A549 treated with CORT108297 at 1 μM for 4 hours (cell line): ENCODE measurements at places on chromosomes 5 and 9. TPM values are rescaled to one million over a fixed set of nuclear protein-coding genes. Genes with fewer than 3 reads are reported as not detected.

Gene QRFP
- total RNA-seq: not detected in 5 replicates

Gene PTPRD
- 0.06 to 0.34 TPM (median 0.16 TPM) in 5 replicates for total RNA-seq

Gene INSL6
- not detected in 5 replicates for total RNA-seq

Gene GNE
- 11.3 to 15.3 TPM (median 14.8 TPM) in 5 replicates for total RNA-seq

Gene SNCAIP
- total RNA-seq: 0.03 to 0.05 TPM in 2 of 5 replicates, not detected in the others

Gene LHX3
- 0.05 to 0.09 TPM (median 0.08 TPM) in 5 replicates for total RNA-seq
